ENCODE measurements at places on chromosomes 6 and 20.

GRCh38 chr6:20830576-20830975 is 296.3 kb downstream of the CDKAL1 start:
- DNase-seq = no peak

- no peak for DNase-seq
Measured at GRCh38 chr6:108200631-108201030, 34.8 kb downstream of the NR2E1 start.

DNA sequence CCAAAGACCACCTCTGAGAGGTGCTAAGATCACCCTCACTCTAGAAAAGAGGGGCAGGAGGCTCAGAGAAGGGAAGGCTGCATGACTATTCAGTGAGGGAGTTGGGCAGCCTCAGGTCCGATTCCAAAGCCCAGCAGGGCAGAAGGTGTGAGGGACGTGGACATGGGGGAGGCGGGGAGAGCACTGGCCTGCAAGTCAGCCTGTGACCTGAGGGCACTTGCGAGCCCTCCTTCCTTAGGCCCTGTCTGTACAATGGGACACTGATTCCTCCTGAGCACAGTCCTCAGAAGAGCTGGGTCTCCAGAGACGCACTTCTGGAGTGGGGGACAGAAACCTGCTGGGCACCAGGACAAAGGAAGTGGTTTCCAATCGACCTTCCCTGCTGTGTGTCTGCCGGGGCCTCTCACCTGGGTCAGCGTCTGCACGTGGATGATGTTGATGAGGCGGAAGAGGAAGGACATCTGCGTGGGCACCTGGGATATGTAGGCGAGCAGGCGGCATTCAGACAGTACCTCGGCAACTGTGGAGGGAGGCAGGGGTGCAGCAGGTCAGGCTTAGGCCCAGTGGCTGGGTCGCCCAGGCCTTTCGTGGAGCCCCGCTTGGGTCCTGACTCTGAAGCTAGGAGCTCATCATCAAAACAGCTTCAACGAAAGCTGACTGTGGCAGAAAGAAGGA is 48.5 kb downstream of the MYH7B start:
- no peak for DNase-seq

DNA sequence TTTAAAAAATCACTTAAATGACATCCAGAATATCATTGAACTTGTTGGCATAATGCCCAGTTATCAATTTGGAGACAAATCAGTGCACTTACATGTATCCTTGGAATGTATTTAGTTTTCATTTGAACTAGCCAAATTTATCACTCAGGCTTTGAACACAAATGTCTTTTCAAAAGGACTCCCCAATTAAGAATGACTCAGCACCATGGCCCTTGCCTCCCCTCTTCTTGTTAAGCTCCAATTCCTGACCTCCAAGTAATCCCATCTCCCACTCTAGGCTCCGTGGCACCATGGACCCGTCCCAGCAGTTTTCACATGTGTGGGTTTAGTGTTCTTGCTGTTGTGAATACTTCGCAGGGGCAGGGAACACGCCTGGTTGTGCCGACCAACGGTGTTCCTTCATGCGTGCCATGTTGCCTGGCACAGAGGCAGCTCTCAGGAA is 2.7 kb downstream of the AKAP12 start:
- no peak for DNase-seq

- no peak for DNase-seq
Measured at GRCh38 chr6:153309651-153310050, 178.6 kb upstream of the RGS17 start.

DNA sequence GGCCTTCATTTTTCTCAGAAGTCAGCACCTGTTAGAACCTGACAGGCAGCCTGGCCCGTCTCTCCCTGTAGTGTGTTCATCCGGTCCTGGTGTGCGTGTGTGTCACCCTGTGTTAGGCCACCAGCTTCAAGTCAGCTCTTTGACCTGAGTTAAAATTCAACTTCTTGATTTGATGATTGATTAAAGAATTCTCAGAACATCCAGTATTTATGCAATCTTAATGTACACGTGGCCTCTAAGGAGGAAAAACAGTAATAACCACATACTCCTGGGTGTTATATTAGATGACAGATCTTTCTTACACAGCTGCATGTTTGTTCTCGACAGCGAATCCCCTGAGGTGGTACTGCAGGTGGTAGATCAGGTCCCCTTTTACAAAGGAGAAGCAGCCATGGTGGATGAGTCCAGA is 19.1 kb upstream of the TMEM217 start:
- DNase-seq = no peak
